ENCODE measurements at places on chromosomes 5 and 9. TPM values are rescaled to one million over a fixed set of nuclear protein-coding genes. Genes with fewer than 3 reads are reported as not detected.

BTNL3 gene
- total RNA-seq, result not detected

PCDHGA6 gene
- 13.1 TPM for total RNA-seq

DRD1 gene
- total RNA-seq, result 0.41 TPM

- H3K36me3 ChIP-seq, result no peaks in the 10 kb centered on the region
- DNase-seq, result no peak
- no peaks in the 10 kb centered on the region for H3K4me1 ChIP-seq
Measured at GRCh38 chr5:169785771-169786618, 148.9 kb downstream of the DOCK2 start.

DNA sequence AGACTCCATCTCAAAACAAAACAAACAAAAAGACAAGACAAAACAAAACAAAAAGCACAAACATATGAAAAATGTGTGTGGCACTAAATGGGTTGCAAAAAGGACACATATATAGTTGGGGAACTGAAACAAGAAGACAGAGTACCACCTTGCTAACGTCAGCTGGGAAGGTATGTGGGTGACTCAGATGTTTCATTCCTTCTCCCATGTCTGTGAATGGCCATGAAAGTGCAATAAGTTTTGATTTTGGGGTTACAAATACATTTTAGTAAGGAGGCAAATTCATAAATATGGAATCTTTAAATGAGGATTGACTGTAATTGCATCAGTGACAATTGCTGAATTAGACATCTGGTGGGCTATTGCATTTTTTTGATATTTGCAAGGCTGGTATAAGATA is 81.6 kb upstream of the KLF4 start:
- DNase-seq, result no peak
- no peaks in the 10 kb centered on the region for H3K36me3 ChIP-seq
- no peak overlapping the region for H3K4me3 ChIP-seq

DNA sequence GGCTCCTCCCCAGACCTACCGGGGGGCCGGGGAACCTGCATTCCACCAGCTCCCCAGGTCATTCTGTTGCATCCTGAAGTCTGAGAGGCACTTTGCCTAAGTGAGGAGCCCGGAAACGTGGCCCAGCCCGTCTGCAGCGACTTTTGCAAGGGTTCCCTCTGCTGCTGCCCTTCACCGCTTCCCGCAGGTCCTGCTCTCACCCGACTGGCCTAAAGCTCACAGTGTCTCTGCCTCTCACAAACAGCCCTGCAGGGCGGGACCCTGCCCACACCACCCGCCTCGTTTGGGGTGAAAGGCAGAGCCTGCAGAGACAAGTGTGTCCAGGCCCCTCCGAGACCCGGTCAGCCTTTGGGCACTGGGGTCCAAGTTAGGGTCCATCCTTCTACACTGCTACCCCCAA is 9.5 kb upstream of the WDR5 start:
- no peak overlapping the region for H3K27ac ChIP-seq
- H3K4me3 ChIP-seq, result no peak overlapping the region
- H3K36me3 ChIP-seq, result no peaks in the 10 kb centered on the region
- H3K4me1 ChIP-seq, result no peaks in the 10 kb centered on the region

DNA sequence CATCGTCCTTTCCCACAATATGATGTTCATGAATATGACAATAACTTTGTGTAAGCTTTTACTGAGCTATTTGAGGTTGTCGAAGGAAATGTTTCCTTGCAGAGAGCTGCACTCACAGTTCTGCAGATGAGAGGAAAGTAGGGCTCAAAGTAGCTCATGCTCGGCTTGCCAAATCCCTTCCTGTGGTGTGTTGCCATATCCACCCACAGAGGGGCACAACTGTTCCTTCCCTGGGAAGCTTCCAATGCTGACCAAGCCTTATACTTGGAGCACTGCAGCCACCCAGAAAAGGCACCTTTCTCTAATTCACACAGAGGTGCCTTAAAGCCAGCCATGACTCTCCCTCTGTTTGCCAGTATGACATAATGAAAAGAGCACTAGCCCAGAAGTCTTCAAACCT is 390.3 kb downstream of the CAAP1 start:
- DNase-seq, result no peak
- no peak overlapping the region for H3K4me3 ChIP-seq
- H3K27ac ChIP-seq, result no peak overlapping the region
- H3K4me1 ChIP-seq, result peaks cover 21% of the 10 kb centered on the region
- no peaks in the 10 kb centered on the region for H3K36me3 ChIP-seq

All from thoracic aorta (tissue), 2 donors.